ENCODE measurements at places on chromosomes 3 and 15.
A peak's percentile ranks its signal among the peaks of the same experiment; 100 is the strongest.

- DNase-seq, result peak; percentile 95
Observed at GRCh38 chr3:12349895-12350811, 61.3 kb downstream of the PPARG start.

DNA sequence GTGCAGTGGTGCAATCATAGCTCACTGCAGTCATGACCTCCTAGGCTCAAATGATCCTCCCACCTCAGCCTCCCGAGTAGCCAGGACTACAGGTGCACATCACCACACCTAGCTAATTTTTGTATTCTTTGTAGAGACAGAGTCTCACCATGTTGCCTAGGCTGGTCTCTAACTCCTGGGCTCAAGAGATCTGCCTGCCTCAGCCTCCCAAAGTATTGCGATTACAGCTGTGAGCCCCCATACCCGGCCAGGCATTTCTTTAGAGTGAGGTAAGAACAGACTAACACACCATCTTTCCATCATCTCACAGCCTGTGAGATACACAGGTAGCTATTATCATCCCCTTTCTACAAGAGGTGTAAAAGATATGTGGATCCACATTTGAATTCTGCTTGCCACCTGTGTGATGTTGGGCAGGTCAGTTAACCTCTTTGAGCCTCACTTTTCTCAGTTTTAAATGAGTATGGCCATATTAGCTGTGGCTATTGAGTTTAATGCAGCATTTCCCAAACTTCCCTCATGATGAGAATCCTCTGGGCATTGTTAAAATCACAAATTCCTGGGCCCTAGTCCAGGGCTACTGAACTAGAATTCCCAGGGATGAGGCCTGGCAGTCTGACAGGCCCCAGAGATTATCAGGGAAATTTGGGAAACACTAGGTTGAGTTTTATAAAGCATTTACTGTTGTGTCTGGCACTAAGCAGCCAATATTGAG lies 46.0 kb downstream of the ANP32A start:
- DNase-seq, result no peak

GRCh38 chr3:55607844-55608243 lies 120.7 kb upstream of the WNT5A start:
- DNase-seq, result no peak

- no peak for DNase-seq
Observed at GRCh38 chr3:2661078-2661477, 449.1 kb downstream of the IL5RA start.

DNA sequence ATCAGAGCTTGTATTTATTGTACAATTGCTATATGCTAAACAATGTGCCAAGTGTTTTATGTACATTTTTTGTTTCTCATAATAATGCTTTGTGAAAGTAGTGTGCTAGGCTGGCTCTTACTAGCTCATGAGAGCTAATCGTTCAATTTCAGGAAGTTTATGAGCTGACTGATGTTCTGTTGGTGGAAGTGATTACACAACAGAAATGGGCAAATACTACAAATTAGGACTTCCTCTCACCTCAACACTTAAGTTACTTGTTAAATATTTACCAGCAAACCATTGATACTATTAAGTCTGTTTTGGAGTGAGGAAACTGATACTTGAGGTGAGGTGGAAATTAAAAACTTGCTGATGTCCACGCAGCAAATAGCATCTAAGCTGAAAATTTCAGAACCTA lies 32.3 kb downstream of the SLC9C1 start:
- peak; percentile 74 for DNase-seq

DNA sequence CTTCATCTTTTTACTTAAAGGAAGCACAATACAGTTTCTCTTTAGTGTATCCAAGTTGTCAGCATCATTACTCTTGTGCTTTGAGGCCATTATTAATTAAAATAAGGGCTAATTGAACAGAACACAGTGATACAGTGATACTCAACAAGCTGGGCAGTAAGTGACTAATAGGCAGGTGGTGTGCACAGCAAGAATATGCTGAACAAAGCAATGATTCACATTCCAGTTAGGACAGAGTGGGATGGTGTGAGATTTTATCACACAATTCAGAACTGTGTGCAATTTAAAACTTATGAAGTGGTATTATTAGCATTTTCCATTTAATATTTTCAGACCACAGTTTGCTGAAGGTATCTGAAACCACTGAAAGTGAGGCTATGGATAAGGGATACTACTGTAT lies 116.9 kb downstream of the PLOD2 start:
- no peak for DNase-seq

DNA sequence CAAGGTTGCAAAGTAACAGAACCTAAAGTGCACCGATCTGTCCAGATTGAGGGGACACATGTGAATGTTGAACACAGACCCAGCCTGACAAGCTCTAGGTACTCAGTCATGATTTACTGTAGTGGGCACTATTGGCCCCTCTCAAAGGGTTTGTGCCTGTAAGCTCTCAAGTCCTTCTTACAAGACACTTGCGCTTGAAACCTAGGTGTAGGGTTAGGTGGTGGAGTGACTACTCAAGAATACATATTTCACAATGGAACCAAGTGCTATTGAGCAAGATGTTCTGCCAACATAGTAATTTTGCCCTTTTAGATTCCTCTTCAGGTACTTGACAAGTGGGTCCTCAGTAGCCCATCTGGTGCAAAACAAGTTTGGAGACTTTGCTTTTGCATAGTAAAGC lies 169.9 kb downstream of the AKAP13 start:
- no peak for DNase-seq

- no peak for DNase-seq
Observed at GRCh38 chr15:45644437-45644836, 9.6 kb downstream of the SQOR start.

Data from suppressor macrophage (primary cell).